ENCODE measurements at places on chromosomes 5 and 9. TPM values are rescaled to one million over a fixed set of nuclear protein-coding genes. Genes with fewer than 3 reads are reported as not detected.

The PCDHGB7 gene
- total RNA-seq = 0.65 TPM

- DNase-seq = no peak
These were observed 21.2 kb downstream of the TXNDC8 start for GRCh38 chr9:110316261-110317075.

GRCh38 chr9:130107234-130107861 is 53.6 kb downstream of the GPR107 start:
- DNase-seq = no peak

GRCh38 chr5:129120158-129120581 is 25.6 kb downstream of the ISOC1 start:
- DNase-seq = no peak

- DNase-seq = no peak
These were observed 528.7 kb upstream of the ZNF608 start for GRCh38 chr5:125274938-125275724.

The TAF1L gene
- total RNA-seq = not detected

GRCh38 chr9:87276851-87277261 is 220.8 kb upstream of the DAPK1 start:
- no peak for DNase-seq

DNA sequence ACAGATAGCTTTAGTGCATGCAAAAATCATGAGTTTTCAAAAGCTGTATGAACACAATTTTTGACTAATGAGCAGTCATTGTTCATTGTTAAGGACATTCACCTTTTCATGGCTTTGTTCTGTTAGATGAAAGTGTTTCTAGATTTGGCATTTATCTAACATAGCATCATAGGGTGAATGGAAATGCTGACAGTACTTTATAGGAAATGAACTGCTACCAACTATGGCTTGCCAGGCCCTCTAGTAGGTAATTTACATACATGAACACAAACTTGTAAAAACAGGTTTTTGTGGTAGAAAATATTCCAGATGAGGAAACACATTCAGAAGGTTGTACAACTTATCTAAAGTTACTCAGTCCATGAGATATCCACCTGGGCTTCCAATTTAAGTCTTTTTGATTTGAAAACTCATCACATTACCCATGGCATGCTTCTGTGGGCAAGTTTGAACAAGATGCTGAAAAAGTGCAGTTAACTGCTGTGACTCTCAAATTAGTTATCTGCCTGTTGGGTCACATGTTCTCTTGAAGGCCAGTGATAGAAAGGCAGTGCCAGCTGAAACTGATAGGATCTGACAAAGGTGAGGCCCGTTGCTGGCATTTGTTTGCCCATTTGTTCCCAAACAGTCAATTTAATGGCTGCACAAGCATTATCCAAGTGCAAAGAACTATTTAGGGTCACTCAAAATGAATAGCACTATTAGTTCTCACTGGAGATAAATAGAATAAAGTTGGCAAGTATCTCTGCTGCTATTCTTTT is 399.1 kb downstream of the MAN2A1 start:
- no peak for DNase-seq

- DNase-seq = no peak
These were observed 23.1 kb downstream of the FGFR4 start for GRCh38 chr5:177109810-177110209.

- no peak for DNase-seq
These were observed 277.6 kb upstream of the TRPC7 start for GRCh38 chr5:136642976-136643375.

Measured in epithelial cell of proximal tubule (primary cell).